ENCODE measurements at places on chromosomes 3 and 15. TPM values are rescaled to one million over a fixed set of nuclear protein-coding genes. Genes with fewer than 3 reads are reported as not detected.
A peak's percentile ranks its signal among the peaks of the same experiment; 100 is the strongest.

Gene CHAC1
- total RNA-seq, result 16.6 TPM

Gene PPP1R14D
- total RNA-seq, result 2.5 TPM

Gene HIGD2B
- 1.0 TPM for total RNA-seq

Gene MITF
- not detected for total RNA-seq

Gene HYKK
- total RNA-seq, result 7.1 TPM

Gene IL17RE
- 17.0 TPM for total RNA-seq

Gene XCR1
- not detected for total RNA-seq

Gene MTFMT
- 17.1 TPM for total RNA-seq

Gene ENTPD3
- total RNA-seq, result not detected

DNA sequence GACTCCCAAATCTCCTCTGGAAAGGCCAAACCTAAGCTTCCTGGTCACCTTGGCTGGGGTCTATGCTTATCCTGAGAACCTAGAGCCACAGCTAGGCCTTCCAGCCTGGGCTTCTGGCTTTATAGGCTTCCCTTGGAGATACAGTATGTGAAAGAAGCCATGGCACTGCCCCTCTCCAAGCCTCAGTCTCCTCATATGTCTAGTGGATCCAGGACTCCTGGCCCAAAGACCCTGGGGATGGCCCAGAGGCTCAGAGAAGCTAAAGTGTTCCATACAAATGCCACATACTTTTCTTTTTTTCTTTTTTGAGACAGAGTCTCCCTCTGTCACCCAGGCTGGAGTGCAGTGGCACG lies 8.6 kb downstream of the ACAA1 start:
- DNase-seq, result no peak

- DNase-seq, result no peak
Measured at GRCh38 chr15:71802770-71803169, 7.6 kb upstream of the NR2E3 start.

DNA sequence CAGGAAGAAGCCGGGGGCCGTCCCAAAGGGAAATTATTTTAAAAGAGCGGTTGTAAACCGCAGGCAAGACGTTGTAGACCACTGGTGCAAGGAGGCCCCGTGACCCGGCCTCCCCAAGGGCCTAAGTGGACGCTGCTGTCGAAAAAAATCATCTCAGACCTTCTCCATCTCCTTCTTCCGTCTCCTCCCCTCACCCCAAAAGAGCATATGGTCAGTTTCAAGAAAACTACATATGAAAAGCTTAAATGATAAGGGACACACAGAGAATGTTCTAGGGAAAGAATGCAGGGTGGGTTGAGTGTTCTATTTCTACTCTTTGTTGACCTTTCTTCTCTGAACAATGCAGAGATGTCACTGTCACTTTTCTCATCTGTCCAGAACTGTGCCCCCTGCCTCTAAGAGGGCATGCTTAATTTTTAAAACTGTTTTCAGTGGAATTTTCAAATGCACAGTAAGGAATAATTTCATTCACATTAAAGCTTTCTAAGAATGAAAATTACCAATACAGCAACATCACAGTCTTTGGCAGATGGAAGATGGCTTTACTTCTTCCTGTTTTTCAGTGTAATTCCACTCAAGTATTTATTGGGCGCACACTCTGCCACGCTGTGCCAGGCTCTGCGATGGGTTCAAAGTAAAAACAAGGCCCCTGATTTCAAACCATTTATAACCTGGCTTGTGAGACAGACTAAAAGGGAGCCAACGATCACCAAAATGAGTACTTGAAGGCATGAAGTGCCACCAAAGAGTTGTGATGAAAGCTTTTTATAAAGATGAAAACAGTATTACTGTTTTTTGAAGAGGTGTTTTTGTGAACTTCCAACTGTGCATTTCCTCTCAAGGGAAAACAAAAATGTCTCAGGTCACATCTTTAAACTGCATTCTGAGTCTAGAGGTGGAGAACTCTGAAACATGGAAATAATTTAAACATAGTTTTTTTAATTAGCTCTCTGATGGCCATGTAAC lies 891 bp upstream of the TOP2B start:
- peak; percentile 1 for DNase-seq

- no peak for DNase-seq
Measured at GRCh38 chr3:49649576-49649975, 24.6 kb upstream of the APEH start.

DNA sequence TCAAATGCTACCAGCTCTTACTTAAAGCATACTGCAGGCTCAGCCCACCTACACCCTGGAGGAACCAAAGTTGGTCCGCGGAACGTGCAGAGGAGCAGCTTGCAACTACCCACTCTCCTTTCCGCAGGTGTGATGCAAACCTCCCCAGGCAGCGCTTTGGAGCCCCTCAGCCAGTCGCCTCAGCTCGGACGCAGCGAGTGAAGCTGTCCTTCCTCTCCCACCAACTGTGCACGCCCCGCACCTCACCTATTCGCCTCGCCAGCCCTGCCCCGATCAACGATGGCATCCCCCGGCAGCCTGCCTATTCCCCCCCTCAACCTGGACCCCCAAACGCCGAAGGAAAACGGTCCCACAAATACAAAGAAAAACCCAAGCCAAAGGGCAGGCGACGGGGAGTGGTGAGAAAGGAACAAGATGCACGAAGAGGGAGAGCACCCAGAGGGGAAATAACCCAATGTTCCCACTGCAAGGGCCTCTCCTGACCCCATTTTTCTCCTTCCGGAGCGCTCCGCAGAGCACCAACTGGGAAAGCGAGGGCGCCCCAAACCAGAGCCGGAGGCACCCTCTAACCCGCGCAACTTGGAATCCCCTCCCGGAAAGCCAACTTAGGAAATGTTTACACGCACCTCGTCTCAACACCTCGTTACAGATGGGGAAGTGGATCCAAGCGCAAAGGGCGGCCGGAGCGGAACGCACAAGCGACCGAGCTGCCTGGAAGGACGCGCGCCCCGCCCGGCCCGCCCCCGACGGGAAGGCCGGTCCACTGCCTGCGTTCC lies 665 bp downstream of the GLB1 start:
- DNase-seq, result peak; percentile 44

DNA sequence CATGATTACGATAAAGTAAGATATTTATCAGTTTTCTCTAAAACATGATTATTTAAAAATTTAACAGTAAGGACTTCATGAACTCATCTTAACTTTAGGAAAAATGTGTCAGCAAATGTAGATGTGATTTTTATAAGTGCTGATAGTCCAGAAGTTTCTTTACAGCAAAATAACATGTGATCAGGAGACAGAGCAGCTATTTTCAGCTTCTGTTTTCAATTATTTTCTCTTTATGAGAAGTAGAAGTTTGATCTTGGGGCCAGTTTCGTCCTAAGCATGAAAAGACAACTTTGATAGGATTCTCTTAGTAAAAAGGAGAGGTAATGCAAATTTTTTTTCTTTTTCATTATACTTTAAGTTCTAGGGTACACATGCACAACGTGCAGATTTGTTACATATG lies 96.5 kb upstream of the TSPAN3 start:
- no peak for DNase-seq

DNA sequence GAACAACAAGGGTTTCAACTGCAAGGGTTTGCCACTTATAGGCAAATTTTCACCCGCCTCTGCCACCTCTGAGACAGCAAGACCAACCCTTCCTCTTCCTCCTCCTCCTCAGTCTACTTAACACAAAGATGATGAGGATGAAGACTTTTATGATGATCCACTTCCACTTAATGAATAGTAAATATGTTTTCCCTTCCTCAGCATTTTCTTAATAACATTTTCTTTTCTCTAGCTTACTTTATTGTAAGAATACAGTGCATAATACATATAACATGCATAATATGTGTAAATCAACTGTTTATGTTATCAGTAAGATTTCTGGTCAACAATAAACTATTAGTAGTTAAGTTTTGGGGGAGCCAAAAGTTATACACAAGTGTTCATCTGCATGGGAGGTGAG lies 77.4 kb downstream of the KLF15 start:
- no peak for DNase-seq

DNA sequence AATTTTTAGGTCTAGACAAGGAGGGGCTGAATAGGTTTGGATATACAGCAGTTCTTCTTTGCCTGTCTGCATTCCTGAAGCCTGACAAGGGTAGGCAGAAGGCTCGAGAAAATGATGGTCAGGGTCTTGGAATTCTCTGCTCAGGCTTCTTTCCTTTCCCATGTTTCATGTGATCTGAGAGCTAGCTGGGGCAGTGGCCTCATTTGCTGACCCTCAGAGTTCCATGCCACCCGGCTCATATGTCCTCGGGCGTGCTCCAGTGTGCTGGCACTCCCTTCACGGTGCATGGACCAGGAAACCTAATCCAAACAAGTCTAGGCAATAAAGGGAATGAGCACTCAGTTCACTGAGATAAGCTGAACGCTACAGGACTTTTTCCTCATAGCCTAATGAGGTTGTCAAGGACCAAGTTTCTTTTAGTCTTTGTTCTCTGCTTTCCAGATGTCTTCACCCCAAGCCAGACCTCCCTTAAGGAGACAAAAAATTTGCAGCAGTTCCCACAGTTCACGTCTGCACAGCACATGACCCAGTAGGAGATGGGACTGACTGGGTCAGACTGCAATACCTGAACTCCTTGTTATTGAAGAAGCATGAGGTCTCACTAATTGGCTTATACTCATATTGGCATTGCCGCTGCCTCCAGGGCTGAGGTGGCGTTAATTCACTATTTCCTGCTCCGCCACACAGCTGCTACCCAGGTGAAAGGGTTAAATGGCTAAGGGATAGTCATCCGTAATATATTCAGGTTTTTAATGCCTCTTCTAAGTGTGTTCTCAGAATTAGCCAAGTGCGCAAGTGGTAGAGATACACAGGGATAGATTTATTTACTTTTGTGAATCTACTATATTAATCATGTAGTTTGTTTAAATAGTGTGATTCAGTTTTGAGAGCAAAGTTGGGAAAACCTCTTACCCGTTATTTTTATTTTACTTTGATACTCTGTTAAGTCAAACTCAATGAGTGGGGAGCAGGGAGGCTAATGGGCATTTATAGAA lies 15.3 kb upstream of the RTP4 start:
- DNase-seq, result no peak

- no peak for DNase-seq
Measured at GRCh38 chr3:125337506-125337905, 37.6 kb downstream of the ZNF148 start.

DNA sequence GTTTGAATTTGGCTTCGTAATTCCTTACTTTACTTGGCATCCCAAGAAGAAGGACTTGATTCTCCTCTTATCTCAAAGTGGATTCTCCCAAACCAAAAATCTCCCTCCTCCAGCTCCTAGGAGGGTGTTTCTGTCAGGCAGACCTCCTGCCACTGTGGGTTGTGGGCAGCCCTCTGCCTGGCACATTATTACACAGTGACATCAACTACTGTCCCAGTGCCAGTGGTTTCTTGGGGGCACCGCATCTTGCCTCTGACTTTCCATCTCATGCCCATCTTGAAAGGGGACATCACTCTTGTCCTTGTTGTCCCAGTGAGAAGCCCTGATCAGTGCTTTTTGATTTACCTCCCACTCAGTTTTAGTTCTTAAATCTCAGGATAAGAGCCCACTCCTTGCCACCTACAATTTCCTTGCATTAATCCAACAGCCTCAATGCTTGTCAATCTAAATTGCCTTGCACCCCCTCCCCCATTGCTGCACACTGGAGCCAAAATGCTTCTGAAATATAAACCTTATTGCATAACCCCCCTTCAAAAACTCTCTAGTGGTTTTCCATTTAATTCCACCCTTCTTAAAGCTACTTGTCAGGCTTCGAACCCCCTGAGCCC lies 81.0 kb downstream of the TRAK1 start:
- no peak for DNase-seq

DNA sequence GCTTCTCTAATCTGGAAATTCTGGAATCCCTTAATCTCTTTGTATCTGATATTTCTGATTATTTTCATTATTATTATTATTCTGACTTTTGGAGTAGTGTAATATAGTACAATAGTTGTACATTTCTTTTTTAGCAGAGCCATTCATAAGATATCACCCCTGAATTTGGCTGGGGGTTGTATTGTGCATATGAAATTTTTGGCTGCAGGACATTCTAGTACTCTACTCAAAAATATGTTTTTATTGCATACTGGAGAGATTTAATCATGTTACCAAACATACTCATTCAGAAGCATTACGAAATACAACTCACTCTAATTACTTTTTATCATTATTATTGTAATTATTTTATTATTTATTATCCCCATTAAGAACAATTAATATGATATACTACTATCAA lies 589.7 kb upstream of the KCNMB2 start:
- DNase-seq, result no peak

DNA sequence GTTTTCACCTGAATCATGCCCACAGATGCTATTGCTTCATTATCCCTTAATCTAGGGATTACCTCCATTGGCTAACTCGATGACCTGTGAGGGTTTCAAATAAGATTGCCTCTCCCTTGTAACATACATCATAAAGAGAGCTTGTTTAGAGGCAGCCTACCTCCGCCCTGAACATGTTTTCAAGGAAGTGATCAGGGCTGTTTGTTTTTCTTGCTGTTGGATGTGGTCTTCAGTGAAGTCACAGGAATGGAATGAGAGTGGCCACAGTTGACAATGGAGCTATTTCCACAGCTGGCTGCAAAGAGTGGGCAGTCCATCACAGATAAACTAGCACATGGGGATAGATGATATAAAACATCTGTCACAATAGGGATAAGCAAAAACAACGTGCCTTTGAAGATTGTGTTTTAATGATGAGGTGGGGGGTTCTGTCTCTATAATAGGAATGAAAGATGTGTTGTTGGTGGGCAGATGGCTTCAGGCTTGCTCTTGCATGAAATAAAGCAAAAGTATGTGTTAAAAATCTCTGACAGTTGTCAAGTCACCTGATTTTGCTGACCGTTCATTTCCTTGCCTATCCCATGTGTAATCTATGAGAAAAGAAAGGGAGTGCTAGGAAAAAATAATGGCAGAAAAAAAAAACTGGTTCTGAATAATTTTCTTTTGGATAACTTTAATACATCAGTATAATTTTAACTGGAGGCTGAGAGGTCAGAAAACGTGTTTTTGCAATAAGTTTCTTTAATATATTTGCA lies 642.3 kb downstream of the RBMS3 start:
- peak; percentile 18 for DNase-seq

DNA sequence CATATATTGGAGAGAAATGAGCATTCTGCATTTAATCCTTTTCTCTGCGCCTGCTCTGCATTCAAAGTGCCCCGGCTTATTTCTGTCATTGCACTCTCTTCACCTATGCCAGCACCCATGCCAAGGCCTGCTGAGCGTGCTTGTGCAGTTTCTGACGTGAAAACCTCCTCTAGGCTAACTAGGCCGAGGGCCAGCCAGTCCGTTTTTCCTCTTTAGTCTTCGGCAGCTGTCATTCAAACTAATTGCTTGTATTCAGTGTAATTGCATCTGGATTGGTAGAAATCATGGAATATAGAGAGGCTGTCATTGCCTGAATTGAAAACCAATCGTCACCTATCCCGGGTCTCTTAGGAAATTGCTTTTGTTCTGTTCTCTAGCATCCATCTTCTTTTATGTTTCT lies 94.0 kb downstream of the ARPP21 start:
- no peak for DNase-seq
